ENCODE measurements at places on chromosomes 6 and 20. TPM values are rescaled to one million over a fixed set of nuclear protein-coding genes. Genes with fewer than 3 reads are reported as not detected.
A peak's percentile ranks its signal among the peaks of the same experiment; 100 is the strongest.

- DNase-seq, result no peak
- peak overlapping the region; percentile 7 for H3K4me3 ChIP-seq
- H3K27me3 ChIP-seq, result no peaks in the 10 kb centered on the region
- H3K27ac ChIP-seq, result no peak overlapping the region
- H3K36me3 ChIP-seq, result peaks cover 4% of the 10 kb centered on the region
Observed at GRCh38 chr20:50815162-50815989, 20.5 kb downstream of the BCAS4 start.

GRCh38 chr6:62059901-62060300, 226.1 kb downstream of the KHDRBS2 start:
- H3K27ac ChIP-seq, result no peak overlapping the region
- H3K27me3 ChIP-seq, result no peaks in the 10 kb centered on the region
- no peaks in the 10 kb centered on the region for H3K4me1 ChIP-seq
- H3K36me3 ChIP-seq, result no peaks in the 10 kb centered on the region
- no peak overlapping the region for H3K4me3 ChIP-seq

GRCh38 chr6:108951351-108951953, 103.2 kb downstream of the ARMC2 start:
- no peaks in the 10 kb centered on the region for H3K36me3 ChIP-seq
- no peak for DNase-seq
- no peak overlapping the region for H3K4me3 ChIP-seq
- no peak overlapping the region for H3K27ac ChIP-seq
- H3K4me1 ChIP-seq, result peaks cover 20% of the 10 kb centered on the region
- no peaks in the 10 kb centered on the region for H3K27me3 ChIP-seq

DNA sequence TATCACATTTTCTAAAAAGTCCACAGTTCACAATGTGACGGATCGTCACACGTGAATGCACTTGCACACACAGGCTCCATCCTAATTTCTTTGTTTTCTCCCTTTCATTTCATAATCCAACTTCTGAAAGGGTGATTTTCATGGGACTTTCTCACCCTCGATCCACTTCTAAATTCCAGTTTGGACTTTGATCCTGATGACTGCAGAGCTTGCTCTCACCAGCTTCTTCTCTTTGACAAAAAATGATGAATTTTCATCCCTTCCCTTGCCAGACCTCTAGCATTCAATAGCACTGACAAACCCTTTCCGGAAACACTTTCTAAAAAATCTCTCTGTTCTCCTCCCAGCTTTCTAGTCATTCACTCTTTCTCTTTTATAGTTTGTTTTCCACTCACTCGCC, 341.2 kb downstream of the SYNE1 start:
- H3K4me1 ChIP-seq, result peaks cover 8% of the 10 kb centered on the region
- no peaks in the 10 kb centered on the region for H3K27me3 ChIP-seq
- H3K27ac ChIP-seq, result no peak overlapping the region
- no peak overlapping the region for H3K4me3 ChIP-seq
- no peak for DNase-seq
- H3K36me3 ChIP-seq, result peaks cover 46% of the 10 kb centered on the region

SLC25A27 gene
- total RNA-seq, result 1.2 TPM

All from CD4-positive, alpha-beta T cell (primary cell).